Chondrocyte (in vitro differentiated cells): ENCODE measurements at places on chromosomes 1 and 21. TPM values are rescaled to one million over a fixed set of nuclear protein-coding genes. Genes with fewer than 3 reads are reported as not detected.

OR6K3 gene
- total RNA-seq: not detected in 3 replicates

ZNF648 gene
- not detected in 3 replicates for total RNA-seq

TRAPPC10 gene
- total RNA-seq: 31.0 to 41.8 TPM (median 37.0 TPM) in 3 replicates

MORC3 gene
- 21.0 to 24.4 TPM (median 23.1 TPM) in 3 replicates for total RNA-seq

EPHA10 gene
- 0.37 TPM in 1 of 3 replicates, not detected in the others for total RNA-seq

DNA sequence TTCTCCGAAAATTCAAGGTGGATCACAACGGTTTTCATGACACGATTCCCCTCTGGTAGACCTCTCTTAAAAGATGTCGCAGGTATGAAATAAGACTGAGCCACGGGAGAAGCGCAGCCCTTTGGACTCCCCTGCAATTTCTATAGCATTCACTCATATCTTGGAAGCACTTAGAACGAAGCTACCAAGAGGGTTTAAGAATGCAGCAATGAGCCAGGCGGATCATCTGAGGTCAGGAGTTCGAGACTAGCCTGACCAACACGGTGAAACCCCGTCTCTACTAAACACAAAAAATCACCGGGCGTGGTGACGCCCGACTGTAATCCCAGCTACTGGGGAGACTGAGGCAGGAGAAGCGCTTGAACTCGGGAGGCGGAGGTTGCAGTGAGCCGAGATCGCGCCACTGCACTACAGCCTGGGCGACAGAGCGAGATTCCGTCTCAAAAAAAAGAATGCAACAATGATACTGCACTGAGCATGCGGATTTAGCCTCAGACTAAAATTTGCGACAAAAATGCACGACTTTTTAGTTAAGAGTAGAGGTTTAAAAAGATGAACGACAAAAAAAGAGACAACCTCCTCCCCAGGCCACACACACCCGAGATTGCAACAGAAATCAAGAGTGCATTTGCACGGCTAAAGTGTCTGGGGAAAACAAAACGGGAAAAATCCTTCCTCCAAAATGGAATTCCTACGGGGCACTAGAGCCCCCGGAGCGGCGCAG is 743 bp downstream of the TOMM20 start:
- no peaks in the 10 kb centered on the region for H3K27me3 ChIP-seq
- H3K27ac ChIP-seq: peak overlapping the region; percentile 98
- peaks cover 38% of the 10 kb centered on the region for H3K4me1 ChIP-seq
- DNase-seq: no peak

DNA sequence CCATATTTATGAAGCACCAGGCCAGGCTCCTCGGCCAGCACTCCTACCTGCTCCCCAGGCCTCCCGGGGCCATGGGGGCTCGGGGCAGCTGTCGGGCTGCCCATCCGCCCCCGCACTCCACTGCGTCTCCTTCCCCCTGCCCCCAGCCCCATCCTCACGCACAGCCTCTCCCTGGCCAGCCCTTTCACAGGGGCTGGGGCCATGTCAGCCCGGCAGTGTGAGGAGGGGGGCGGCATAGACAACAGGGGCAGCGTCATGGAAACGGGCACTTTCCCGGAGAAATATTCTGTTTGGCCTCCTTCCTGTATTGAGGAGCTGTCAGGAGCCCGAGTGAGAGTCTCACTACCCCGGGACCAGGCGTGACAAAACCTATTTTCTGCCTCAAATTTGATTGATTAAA is 87.3 kb downstream of the CASZ1 start:
- peaks cover 22% of the 10 kb centered on the region for H3K27me3 ChIP-seq
- H3K36me3 ChIP-seq: no peaks in the 10 kb centered on the region
- H3K27ac ChIP-seq: no peak overlapping the region
- H3K4me3 ChIP-seq: no peak overlapping the region
- peaks cover 4% of the 10 kb centered on the region for H3K4me1 ChIP-seq
- no peak for DNase-seq

DNA sequence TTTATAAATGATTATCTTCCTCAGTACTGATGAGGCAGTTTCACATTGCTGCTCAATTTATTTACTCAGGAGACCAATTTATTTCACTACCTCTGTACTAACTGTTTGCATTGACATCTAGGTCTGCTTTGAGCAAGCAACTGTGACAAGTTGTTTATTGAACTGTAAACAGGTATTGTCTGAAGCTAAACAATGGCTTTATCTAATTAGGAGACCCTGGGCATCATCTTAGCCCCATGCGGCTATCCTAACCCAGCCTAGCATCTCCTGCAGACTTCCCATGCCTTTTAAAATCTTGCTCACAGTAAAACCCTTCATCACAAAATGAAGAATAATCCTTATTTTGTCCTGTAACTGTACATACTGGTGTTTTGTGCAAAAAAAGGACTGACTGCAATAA is 348.2 kb downstream of the RWDD3 start:
- H3K4me1 ChIP-seq: no peaks in the 10 kb centered on the region
- peaks cover 8% of the 10 kb centered on the region for H3K27me3 ChIP-seq
- no peak overlapping the region for H3K4me3 ChIP-seq
- DNase-seq: no peak

DNA sequence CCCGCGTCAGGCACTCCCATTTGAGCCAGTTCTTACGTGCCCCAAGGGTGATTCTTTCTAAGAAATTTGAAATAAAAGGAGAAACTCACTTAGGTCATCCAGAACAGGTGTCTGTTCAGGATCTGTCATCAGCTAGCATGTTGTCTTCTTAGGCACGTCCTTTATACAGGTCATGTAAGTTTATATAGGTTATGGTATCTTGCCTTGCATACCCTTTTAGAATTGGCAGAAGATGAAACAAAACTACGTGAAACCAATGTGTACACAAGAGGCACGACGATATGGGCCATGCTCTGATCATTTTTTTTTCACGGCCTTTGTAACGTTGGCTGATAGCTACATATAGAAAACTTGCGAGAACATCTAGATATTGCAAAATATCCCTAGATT is 579 bp upstream of the GTF2B start:
- peaks cover 30% of the 10 kb centered on the region for H3K4me1 ChIP-seq
- peak overlapping the region; percentile 98 for H3K27ac ChIP-seq
- H3K27me3 ChIP-seq: no peaks in the 10 kb centered on the region
- no peak for DNase-seq
- no peaks in the 10 kb centered on the region for H3K36me3 ChIP-seq

DNA sequence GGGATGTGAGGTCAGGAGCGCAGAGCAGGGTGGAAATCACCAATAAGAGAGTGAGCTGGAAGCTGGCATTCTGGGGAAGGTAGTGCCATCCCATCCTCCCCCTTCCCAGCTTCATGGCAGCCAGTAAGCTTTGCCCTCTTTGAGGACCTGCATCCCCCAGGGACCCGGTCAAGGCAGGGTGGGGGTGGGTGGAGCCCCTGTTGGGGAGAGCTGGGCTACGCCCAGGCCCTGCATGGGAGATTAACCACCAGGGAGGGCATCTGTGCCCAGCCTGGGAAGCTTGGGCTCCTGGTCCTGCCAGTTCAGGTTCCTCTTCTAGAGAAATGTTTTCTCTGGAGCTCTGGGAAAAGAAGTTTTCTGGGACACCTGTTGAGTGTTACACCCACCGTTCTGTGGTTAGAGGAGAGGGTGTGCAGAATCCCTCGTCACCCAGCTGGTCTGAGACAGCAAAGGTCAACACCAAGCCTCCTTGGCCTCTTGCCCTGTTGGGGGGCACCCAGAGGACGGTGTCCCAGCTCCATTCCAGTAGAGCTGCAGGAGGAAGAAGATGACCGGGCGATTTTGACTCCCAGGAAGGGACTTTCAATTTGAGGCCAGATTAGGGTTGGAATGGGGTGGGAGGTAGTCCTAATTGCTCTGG is 30.1 kb upstream of the TENT5C start:
- no peaks in the 10 kb centered on the region for H3K4me1 ChIP-seq
- no peak overlapping the region for H3K27ac ChIP-seq
- H3K36me3 ChIP-seq: no peaks in the 10 kb centered on the region

GRCh38 chr1:91804546-91805023 is 81.4 kb downstream of the TGFBR3 start:
- H3K4me3 ChIP-seq: no peak overlapping the region
- H3K4me1 ChIP-seq: peaks cover 15% of the 10 kb centered on the region
- no peaks in the 10 kb centered on the region for H3K27me3 ChIP-seq

DNA sequence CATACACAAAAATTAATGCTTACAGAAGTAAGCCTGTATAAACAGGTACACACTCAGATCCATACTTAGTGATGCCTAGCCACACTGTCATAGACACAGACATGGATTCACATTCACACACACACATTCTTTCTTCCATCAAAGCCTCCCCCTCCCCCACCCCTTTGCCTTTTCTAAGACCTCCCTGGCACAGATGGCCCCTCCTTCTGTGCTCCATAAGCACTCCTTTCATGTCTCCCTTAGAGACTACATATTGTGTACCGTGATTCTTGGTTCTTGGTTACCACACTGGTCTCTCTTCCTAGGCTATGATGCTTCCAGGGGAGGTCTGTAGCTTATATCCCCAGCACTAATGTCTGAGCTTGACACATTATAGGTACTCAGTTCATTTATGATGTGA is 2.0 kb upstream of the NHLH2 start:
- H3K4me3 ChIP-seq: no peak overlapping the region
- H3K27ac ChIP-seq: no peak overlapping the region
- H3K27me3 ChIP-seq: peaks cover 65% of the 10 kb centered on the region
- DNase-seq: no peak
- H3K36me3 ChIP-seq: peaks cover 5% of the 10 kb centered on the region

DNA sequence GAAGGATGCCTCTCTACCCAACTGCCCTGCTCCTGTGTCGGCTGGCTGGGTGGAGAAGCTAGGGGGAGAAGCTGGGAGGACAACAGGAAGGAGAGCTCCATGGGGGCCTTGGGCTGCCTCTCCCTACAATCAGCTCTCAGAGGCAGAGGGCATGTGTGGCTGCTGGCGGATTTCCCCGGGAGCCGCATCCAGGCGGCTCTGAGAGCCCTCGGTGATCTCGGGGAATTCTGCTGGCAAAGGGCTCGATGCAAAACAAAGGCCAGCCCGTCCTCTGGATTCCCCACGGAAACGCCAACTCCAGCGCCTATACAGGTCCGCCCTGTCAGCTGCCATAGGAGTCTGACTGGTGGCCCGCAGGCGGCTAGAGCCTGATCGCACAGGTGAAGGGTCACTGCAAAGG is 26.4 kb upstream of the EVA1B start:
- H3K27ac ChIP-seq: peak overlapping the region; percentile 100
- peaks cover 54% of the 10 kb centered on the region for H3K4me1 ChIP-seq
- H3K36me3 ChIP-seq: peaks cover 27% of the 10 kb centered on the region
- no peaks in the 10 kb centered on the region for H3K27me3 ChIP-seq

DNA sequence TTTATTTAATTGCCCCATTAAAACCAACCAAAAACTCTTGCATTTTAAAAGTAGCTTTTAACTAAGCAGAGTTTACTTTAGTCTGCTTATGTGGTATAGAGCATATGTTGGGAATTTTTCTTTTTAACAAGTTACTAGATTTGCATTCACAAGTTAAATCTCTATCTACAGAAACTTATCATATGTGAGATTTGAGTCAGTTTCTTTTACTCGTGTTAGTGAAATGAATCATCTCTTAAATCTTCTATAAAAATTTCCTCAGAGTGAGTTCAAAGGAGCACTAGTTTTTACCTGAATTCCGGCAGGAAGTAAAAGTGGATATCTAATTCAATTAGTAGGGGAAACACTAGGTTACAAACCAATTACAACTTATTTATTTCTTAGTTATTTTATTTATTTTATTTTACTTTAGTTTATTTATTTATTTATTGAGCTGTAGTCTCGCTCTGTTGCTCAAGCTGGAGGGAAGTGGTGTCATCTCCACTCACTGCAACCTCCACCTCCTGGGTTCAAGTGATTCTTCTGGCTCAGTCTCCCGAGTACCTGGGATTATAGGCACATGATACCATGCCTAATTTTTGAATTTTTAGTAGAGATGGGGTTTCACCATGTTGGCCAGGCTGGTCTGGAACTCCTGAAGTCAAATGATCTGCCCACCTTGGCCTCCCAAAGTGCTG is 1609.6 kb upstream of the B3GALT2 start:
- no peak for DNase-seq
- no peaks in the 10 kb centered on the region for H3K27me3 ChIP-seq
- no peak overlapping the region for H3K4me3 ChIP-seq
- H3K4me1 ChIP-seq: no peaks in the 10 kb centered on the region

GRCh38 chr1:246398126-246398813 is 108.8 kb downstream of the SMYD3 start:
- DNase-seq: no peak
- H3K27me3 ChIP-seq: no peaks in the 10 kb centered on the region
- H3K27ac ChIP-seq: no peak overlapping the region
- no peak overlapping the region for H3K4me3 ChIP-seq
- H3K4me1 ChIP-seq: peaks cover 19% of the 10 kb centered on the region

DNA sequence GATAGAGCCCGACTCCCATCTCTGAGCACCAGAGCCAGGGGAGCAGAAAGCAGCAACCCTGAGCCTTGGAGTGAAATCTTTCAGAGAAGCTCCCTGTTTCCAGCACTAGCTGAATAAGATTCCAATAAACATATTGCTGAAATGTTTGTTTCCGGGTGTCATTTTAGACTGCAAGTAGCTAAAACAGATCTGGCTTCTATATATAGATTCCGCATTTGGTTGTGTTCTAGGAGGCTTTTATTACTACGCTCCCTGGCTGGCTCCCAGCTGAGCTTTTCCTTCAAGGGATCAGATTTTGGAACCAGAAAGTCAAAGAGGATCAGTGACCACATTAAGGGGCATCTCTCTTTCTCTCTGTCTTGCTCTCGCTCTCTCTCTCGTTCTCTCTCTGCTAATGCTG is 88.2 kb downstream of the PAPPA2 start:
- DNase-seq: no peak
- no peaks in the 10 kb centered on the region for H3K36me3 ChIP-seq
- peaks cover 45% of the 10 kb centered on the region for H3K27me3 ChIP-seq
- H3K4me3 ChIP-seq: no peak overlapping the region
- H3K4me1 ChIP-seq: no peaks in the 10 kb centered on the region
- no peak overlapping the region for H3K27ac ChIP-seq

- no peaks in the 10 kb centered on the region for H3K36me3 ChIP-seq
- no peak for DNase-seq
- H3K4me3 ChIP-seq: no peak overlapping the region
- H3K27ac ChIP-seq: no peak overlapping the region
These were observed 58.1 kb downstream of the CACNA1E start for GRCh38 chr1:181541458-181541857.

GRCh38 chr21:40052276-40052675 is 185.0 kb downstream of the PCP4 start:
- H3K36me3 ChIP-seq: no peaks in the 10 kb centered on the region
- H3K27me3 ChIP-seq: peaks cover 1% of the 10 kb centered on the region
- H3K27ac ChIP-seq: no peak overlapping the region
- no peak for DNase-seq
- H3K4me1 ChIP-seq: peaks cover 4% of the 10 kb centered on the region

GRCh38 chr1:15331734-15332133 is 78.0 kb upstream of the EFHD2 start:
- H3K36me3 ChIP-seq: no peaks in the 10 kb centered on the region
- H3K4me1 ChIP-seq: peaks cover 22% of the 10 kb centered on the region
- H3K27ac ChIP-seq: no peak overlapping the region
- peaks cover 28% of the 10 kb centered on the region for H3K27me3 ChIP-seq
- H3K4me3 ChIP-seq: no peak overlapping the region

GRCh38 chr1:84598846-84599741 is 24.9 kb upstream of the CTBS start:
- H3K4me3 ChIP-seq: peak overlapping the region; percentile 31
- peaks cover 57% of the 10 kb centered on the region for H3K4me1 ChIP-seq
- H3K36me3 ChIP-seq: no peaks in the 10 kb centered on the region
